ENCODE measurements at places on chromosomes 13 and 19.

DNA sequence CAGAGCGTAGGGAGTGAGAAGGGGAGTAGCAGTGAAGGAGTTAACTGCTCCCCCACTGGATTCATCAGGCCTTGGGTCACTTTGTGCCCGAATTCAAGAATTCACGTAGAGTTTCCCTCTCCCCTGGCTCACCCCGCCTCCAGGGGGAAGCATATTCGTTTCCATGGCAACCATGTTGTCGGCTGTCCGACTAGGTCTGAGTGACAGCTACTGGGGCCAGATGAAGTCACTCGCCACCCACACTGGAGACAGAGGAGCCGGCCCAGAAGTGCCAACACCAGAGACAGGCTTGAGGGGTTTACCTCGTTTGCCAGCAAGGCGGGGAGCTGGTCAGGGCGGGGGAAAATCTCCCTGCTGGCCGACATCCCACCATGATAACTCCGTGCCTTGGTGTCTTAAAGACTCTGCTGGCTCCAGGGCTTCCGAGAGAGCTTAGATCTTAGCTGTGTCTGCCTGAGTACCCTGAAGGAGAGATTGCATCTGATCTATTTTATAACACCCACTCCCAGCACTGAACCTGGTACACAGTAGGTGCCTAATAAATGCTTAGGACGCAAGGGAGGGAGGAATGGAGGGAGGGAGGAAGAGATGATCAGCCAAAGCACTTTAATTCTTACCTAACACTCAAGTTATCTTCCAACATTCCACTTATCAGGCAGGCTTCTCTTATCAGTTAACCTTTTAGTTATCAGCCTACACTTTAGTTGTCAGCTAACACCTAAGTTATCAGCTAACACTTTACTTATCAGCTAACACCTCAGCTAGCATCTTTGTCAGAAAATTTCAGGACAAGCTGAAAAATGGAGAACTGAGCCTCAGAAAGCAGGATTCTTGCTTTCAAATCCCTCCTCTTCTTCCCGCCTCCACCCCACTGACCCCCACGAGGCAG lies 57.2 kb upstream of the ZNRF4 start:
- no peak for DNase-seq

DNA sequence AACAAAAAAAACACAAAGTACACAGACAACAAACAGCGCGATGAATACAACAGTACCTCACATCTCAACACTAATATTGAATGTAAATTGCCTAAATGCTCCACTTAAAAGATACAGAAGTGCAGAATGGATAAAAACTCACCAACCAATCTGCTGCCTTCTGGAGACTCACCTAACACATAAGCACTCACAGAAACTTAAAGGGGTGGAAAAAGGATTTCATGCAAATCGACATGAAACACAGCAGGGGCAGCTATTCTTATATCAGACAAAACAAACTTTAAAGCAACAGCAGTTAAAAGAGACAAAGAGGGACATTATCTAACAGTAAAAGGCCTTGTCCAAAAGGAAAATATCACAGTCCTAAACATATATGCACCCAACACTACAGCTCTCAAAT lies 209.5 kb downstream of the ABCC4 start:
- DNase-seq, result no peak

- DNase-seq, result no peak
Observed at GRCh38 chr13:54387625-54388024, 1359.0 kb downstream of the OLFM4 start.

DNA sequence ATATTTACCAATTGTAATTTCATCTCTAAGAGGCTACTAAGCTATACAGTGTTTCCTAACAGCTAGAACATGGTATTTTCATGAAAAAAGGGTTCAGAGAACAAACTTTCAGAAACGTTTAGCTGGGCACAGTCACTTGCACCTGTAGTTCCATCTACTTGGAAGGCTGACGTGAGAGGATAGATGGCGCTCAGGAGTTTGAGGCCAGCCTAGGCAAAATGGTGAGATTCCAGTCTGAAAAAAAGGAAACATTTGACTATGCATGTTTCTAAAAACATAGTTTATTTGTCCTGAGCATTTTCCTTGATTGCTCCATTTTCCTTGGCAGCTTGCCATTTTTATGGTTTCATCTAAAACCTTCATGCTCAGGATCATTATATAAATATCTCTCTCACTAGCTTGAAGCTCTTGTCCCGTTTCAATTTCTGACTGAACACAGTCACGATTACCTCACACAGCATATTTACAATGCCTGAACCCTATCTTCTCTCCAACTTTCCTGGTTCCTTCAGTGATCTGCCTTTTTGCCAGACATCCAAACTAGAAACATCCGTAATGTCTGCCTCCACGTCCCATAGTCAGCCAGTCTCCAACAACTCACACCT lies 200.8 kb downstream of the RGCC start:
- no peak for DNase-seq

DNA sequence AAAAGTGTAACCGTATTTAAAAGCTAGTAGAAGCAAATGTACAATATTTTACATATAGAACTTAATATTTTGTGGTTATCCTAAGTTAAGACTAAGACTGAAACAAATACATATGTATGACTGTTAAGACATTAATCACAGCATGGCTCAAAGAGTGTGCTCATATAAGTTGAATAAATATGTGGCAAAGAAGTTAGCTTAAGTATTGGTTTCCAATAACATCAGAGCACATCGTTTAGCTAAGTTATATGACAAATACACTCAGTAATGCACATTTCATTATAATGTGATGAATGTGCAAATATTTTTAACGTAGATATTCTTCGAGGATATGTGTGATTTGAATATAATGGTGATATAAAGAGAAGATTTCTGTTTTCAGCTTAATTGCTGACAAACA lies 253.8 kb downstream of the SLITRK5 start:
- DNase-seq, result no peak

- peak; percentile 46 for DNase-seq
Observed at GRCh38 chr13:31909864-31910551, 121.6 kb upstream of the FRY start.

DNA sequence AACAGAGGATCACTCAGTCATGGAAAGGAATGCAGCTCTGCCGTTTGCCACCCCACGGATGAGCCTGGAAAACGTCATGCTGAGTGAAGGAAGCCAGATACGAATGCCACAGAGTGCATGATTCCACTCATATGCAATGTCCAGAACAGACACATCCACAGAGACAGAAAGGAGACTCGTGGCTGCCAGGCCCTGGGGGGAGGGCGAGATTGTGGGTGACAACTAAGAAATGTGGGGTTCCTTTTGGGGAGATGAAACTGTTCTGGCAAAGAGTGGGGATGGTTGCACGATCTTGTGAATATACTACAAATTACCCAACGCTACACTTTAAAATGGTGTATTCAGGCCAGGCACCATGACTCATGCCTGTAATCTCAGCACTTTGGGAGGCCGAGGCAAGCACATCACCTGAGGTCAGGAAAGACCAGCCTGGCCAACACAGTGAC lies 27.2 kb upstream of the NAPA start:
- DNase-seq, result no peak

GRCh38 chr19:39676004-39676403 lies 20.3 kb downstream of the LGALS16 start:
- no peak for DNase-seq

GRCh38 chr13:81874253-81874652 lies 1533.3 kb upstream of the SPRY2 start:
- DNase-seq, result no peak

DNA sequence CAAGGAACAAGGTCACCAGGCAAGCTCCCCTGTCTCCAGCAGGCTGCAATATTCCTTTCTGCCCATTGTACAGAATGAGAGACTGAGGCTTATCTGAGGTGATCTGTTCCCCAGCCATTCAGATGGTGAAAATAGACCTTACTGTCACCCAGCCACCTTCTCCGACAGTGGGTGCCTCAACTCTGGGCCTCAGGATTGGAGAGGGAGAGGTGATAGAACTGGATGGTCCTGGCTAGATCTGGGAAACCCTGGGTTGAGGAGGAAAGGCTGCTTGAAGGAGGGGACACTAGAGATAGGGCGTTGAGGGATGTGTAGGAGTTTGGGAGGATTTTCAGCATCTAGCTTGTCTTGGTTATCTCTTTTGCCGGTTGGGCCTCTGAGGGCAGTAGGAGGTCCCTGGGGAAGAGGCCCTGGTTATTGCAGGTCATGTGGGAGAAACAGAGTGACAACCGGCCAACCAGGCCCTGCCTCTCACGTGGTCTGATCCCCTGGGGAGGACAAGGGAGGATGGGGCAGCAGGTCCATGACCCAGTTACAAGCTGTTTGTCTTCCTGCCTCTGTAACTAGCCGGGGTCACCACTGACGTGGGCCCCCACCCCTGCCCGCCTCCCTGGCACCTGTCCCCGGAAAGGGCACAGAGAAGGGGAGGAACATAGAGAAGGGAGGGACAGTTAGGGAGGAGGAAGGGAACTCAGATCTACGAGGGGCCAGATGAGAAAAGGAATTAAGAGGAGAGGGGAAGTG lies 8.2 kb downstream of the NFIC start:
- DNase-seq, result peak; percentile 66

- no peak for DNase-seq
Observed at GRCh38 chr19:14271840-14272239, 65.9 kb upstream of the ADGRL1 start.

DNA sequence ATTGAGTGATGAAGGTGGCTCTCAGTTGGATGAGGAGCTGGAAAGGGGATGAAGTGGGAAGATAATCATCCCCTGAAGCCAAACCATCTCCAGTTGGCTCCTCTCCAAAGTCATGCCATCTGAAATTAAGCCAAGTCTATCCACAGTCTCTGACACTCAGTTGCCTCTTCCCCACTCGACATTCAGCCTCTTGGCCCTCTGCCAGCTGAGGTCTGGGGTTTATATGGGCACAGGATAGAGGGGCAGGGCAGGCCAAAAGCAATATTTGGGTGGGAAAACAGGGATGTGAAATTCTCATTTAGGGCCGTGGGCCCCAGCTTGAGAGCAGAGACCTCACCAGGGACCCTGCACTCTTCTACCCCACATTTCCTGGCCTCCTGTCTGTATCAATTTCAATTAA lies 85.9 kb downstream of the SLITRK1 start:
- DNase-seq, result no peak

GRCh38 chr13:99218545-99218944 lies 17.9 kb downstream of the UBAC2 start:
- DNase-seq, result no peak

- DNase-seq, result no peak
Observed at GRCh38 chr19:46206176-46206575, 23.4 kb upstream of the IGFL1 start.

- DNase-seq, result no peak
Observed at GRCh38 chr13:111844222-111844671, 222.7 kb upstream of the SOX1 start.

DNA sequence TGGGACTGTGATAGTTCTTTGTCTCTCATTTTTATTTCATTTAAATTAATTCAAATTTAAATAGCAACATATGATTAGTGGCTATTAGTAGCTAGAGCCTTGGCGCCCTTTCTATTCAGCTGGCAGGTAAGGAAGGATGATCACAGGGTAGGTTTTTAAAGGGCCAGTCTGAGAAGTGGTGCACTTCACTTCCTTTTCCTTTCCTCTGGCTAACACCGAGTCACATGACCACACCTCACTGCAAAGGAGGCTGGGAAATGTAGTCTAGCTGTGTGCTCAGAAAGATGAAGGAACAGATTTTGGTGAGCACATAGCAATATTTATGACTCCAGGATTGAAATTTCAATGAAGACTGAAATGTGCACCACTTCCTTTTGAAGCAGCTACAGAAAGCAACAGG lies 128.7 kb downstream of the TSHZ3 start:
- no peak for DNase-seq

DNA sequence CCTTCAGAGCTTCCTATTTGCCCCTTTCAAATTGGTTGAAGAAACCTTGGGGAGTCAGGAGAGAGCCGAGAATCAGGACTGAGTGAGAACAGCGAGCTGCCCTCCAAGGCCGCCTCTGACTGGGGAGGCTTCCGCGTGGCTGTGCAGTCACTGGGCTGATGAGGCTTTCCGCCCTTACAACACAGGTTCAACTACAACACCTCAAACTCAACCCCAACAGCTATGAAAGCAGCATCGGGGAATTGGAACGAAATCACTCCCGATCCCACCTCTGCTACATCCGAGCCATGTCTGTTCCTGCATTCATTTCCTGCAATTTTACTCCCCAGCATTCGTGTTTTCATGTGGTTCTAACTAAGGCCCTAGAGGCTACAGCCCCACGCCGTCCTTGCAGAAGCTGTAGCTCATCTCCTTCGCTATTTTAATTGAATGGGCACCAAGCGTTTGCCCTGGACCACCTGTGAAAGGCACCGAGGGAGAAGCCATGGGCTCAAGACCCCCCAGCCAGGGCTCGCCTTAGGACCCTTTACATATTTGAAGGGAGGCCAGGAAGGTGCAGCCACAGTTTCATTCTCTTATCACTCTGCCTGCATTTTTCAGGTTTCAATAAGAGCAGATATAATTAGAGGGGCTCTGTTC lies 12.3 kb upstream of the RASA3 start:
- DNase-seq, result no peak

- no peak for DNase-seq
Observed at GRCh38 chr19:14496834-14497227, 904 bp upstream of the GIPC1 start.

DNA sequence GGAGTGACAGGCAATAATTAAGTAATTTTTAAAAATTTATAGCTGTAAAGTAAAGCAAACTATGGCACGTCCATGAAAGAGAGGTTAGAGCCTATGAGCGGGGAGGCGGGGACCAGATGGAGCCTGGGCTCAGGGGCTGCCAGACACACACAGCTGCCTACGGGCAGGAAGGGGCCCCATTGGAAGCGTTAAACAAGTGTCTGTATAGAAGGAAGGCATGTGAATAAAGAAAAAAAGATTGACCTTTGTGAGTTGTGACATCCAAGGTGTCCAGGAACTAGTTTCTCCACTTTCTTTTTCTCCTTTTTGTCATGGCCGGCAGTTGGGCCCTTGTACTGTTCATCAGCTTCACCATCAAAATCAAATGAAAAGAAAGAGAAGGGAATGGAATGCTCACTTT lies 56.8 kb downstream of the LRCH1 start:
- no peak for DNase-seq

- no peak for DNase-seq
Observed at GRCh38 chr13:24680258-24680920, at the start of gene ATP12A. Gene ATP12A (plus strand): TSS chr13:24680408. CDS start chr13:24680744, 336 bp downstream.

GRCh38 chr13:36430247-36431203 lies 1.8 kb upstream of the CCNA1 start:
- no peak for DNase-seq

DNA sequence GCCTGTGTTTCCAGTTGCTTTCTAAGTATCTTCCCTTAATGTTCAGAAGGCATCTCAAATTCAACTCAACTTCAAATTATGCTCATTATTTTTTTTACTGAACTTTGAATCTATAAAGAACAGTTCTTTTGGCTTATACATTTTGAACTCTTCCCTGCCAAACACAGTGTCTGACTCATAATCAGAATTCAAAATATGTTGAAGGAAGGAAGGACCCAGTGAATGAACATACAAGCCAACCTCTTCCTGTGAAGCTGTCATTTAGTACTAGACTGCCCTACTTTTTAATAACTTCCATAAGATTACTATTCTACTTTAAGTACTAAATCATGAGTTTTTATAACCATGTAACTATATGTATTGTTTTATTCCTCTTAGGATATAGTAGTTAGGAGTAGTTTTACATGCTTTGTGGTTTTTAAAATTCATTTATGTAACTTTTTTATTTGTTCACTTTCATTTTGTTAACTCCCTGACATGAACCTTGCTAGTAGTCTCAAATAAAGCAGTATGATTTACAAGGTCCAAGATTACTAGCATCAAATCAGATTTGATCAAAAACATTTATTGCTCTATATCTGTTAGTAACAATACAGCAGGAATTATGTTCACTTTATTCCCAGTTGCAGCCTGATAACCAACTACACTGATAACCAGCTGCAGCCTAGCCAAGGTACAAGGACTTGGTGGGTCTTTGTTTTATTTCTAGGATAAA lies 6.4 kb downstream of the NUDT15 start:
- DNase-seq, result no peak

GRCh38 chr13:65638572-65639168 lies 1591.5 kb downstream of the PCDH9 start:
- DNase-seq, result no peak
